ENCODE measurements at places on chromosomes 12 and 14.

DNA sequence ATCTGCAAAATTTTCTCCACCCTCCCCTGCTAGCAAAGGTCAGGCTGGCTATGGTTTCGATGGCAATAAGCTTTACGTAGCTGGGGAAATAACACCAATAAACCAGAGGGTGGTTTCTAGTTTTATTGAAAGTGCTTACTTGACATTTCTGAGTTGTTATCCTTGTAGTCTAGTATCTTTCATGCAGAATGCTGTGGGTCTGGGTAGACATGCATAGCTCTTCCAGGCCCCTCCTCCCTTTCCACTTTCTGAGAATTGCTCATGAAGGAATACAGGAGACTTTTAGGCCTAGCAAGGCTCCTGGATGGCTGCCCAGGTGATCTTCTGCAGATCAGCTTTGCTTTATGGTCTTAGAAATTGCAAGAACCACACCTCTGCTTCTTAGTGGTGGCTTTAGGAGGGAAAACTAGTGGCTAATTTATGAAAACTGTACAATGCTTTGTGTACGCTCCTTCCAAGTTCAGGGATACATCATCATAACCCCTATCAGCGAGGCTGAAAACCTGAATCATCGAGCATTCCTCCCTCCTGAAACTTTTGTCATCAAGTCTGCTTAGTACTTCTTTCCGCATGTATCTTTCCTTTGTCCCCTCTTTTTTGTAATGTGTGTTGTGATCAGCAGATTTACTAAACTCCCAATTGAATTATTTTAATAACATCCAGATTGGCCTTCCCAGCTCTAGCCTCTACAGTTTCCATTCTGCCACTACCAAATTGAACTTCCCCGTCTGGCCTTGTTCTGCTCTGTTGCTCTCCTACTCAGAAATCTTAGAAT lies 473.0 kb downstream of the RAD51B start:
- DNase-seq = no peak

DNA sequence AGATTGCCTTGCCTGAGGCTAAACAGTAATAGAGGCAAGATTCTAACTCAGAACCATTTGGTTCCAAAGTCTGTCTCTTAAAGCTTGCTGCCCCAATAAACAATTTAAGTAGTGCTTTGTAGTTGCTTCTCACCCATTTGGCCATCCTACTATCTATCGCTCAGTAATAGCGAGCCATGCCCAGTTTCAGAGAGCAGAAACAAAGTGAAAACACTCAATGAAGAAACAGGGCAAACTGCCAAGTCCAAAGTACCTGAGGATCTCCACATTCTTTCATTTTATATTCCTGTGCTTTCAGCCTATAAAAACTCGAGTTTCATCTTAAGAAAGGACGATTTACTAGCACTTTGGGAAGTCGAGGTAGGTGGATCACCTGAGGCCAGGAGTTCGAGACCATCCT lies 103.3 kb upstream of the BBS10 start:
- DNase-seq = no peak

- DNase-seq = no peak
Observed at GRCh38 chr14:93431036-93431670, 414 bp downstream of the UNC79 start.

- no peak for DNase-seq
Observed at GRCh38 chr12:68451261-68452077, 119.3 kb upstream of the MDM1 start.

GRCh38 chr12:68356060-68356695 lies 24.0 kb upstream of the MDM1 start:
- DNase-seq = no peak

GRCh38 chr12:65956056-65956738 lies 131.9 kb downstream of the HMGA2 start:
- DNase-seq = no peak

DNA sequence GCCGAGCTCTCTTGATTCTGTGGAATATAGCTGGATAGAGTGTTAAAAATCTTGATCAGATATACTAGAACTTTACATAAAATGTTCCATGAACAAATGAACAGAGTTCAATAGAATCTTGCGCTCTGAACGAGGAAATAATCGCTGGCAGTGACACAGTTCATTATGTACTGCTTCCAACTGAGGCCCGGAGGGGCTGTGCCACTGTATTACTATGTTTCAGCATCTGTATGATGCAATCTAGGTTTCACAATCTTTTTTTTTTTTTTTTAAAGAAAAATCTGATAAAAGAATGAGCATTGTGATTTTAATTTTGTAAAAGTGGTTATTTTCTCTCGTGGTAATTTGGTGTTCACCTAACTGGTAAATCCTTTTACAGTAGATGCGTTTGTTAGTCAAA lies 77.2 kb downstream of the FERMT2 start:
- DNase-seq = no peak

- no peak for DNase-seq
Observed at GRCh38 chr12:102470945-102471344, 9.4 kb downstream of the IGF1 start.

DNA sequence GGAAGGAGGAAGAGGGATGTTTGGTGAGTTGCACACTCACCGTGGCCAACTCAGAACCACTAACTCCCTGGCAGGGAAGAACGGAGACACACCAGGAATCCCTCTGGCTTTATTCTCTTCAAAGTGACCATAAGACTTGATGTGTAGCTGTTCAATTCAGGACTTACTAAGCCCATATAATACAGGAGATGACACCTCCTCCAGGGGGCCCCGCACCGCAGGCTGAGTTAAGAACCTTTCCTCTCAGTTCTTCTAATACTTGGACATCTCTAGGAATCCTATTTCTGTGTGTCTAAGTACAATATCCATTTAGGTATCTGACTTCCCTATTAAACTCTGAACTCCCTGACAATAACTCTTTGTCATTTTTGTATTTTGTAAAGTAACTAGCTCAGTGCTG lies 49.5 kb downstream of the DCAF4 start:
- no peak for DNase-seq

GRCh38 chr14:36771028-36771640 lies 109.5 kb downstream of the PAX9 start:
- DNase-seq = no peak

DNA sequence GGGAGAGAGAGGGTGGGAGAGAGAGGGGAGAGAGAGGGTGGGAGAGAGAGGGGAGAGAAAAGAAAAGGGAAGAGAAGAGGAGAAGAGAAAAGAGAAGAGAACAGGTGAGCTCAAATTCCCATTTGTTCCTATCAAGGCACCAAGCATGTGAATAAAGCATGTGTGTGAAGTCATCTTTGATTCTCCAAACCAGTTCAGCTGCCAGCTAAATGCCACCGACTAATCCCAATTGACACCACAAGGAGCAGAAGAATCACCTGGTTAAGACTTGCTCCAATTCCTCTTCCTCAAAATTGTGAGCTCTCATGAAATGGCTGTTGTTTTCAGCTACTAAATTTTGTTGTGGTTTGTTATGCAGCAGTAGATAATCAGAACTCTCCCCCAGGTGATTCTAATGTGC lies 188.9 kb downstream of the TMX1 start:
- DNase-seq = no peak

GRCh38 chr14:104287301-104288009 lies 149.1 kb downstream of the KIF26A start:
- no peak for DNase-seq

Data from stimulated activated CD4-positive, alpha-beta T cell treated with anti-CD3 and anti-CD28 coated beads, Interleukin-1b, Interleukin-23, amount 100 ng/mL, for 1 hour (primary cell).